ENCODE measurements at places on chromosomes 6 and 20.

DNA sequence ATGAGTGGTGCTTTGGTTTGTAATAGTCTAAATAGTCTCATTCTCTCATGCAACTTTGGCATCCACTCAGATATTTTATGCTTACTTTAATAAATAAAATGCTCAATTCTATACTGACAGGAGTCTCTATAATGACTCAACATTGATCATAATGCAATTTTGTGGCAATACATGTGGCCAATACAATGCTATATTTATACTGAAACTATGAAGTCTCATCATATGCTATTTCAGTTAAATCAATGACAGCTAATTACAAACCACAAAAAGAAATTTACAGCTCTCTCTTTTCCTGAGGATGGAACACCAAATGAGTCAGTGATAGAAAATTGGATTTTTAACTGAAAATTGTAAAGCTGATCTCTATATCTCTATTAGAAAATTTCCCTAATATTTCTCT is 77.1 kb downstream of the WASF1 start:
- no peak for DNase-seq

- no peak for DNase-seq
Measured at GRCh38 chr6:131819572-131820124, 11.8 kb downstream of the ENPP1 start.

DNA sequence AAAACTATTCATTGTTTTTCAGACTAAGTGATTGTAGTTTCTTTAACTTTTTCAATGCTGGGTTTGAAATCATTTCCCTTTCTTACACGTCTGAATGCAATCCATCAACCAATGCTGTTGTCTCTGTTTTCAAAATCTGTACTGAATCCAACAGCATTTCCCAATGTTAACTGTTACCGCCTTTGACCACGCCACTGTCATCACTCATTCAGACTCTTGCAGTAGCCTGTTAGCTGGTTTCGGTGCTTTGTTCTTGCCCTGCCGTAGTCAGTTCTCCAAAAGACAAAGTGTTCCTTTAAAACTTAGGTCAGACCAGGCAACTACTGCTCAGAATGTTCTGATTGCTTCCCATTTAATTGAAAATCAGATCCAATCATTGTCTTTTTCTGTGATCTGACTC is 131.3 kb downstream of the PLCB4 start:
- no peak for DNase-seq

- DNase-seq = no peak
Measured at GRCh38 chr6:100925749-100926148, 44.6 kb upstream of the ASCC3 start.

DNA sequence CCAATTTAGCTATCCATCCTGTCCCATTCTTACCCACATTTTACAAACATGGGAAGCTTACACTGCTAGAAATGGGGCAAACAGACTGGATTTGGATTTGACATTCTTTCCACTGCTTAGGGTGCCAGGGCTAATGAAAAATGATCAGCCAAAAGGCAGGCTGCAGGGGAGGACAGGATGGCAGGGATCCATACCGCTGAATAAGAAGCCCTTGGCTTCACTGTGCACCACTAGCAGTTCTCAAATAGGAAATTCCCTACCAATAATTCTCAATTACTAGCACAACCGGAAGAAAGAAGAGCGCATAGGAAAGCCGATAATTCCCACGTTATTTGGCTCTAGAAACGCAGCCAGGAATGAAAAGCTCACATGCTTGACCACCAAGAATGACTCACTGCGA is 73.1 kb downstream of the NDUFAF5 start:
- no peak for DNase-seq

- DNase-seq = no peak
Measured at GRCh38 chr20:11060423-11061185, 386.8 kb upstream of the JAG1 start.
